Jurkat, Clone E6-1 (cell line): ENCODE measurements at places on chromosomes 6 and 20.

GRCh38 chr6:95576218-95576997 is 927 bp upstream of the MANEA start:
- DNase-seq, result peak; percentile 45

GRCh38 chr6:118638288-118638687 is 13.1 kb downstream of the CEP85L start:
- no peak for DNase-seq

- DNase-seq, result no peak
Measured at GRCh38 chr6:106568530-106568929, 60.8 kb downstream of the RTN4IP1 start.

GRCh38 chr6:110116258-110116657 is 63.2 kb downstream of the WASF1 start:
- no peak for DNase-seq

- DNase-seq, result no peak
Measured at GRCh38 chr6:103236923-103237322, 1622.8 kb downstream of the HACE1 start.

GRCh38 chr20:3653921-3654320 is 9.3 kb downstream of the GFRA4 start:
- no peak for DNase-seq

GRCh38 chr6:35454391-35455110 is 2.4 kb downstream of the FANCE start:
- no peak for DNase-seq

GRCh38 chr6:106516616-106517015 is 112.7 kb downstream of the RTN4IP1 start:
- no peak for DNase-seq

DNA sequence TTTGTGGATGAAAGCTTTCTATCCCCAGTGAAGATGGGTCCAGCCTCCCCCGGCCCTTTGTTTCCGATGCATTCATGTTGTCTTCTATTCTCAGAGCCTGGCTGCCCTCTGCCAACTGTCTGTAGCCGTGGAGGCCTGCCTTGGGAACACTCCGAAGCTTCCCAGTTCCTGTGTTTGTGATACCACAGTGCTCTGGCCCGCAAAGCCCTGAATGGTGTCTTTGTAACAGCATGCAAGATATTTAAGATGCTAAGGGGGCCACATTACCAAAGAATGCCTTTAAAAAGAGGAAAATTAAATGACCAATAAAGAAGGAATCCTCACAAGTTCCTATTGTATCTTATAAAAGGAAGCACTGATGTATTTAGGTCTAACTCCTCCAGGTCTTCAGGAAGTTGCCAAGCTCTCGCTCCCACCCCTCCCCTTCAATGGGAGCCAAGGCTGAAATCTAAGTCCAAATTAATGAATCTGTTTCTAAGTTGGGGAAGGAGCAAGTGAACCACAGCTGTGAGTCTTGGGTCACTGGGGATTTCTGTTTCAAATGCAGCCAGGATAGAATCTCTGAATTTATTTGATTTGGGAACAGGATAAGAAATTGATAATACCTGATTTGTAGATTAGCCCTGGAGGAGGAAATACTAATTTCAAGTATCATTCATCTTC is 596.1 kb downstream of the QKI start:
- DNase-seq, result no peak

DNA sequence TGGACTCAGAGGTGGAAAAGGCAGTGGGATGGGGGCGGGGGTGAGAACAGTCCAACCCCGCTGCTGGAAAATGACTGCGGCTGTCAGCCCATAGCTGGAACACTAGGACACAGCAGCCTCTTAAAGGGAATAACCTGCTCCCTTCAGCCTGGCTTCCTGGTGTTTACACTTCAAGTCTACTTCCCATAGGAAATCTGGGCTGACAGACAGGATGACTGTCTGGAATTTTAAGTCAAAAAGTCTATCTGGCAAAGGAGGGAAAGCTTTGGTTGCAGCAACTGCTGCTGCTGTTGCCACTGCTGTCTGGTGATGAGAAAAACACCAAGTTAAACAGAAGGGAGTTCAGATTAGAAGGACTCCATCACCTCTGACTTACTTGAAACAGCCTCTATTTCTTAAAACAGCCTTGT is 44.9 kb downstream of the TNFRSF21 start:
- DNase-seq, result no peak

- no peak for DNase-seq
Measured at GRCh38 chr6:21271428-21272155, 322.0 kb upstream of the SOX4 start.

- DNase-seq, result no peak
Measured at GRCh38 chr20:41170386-41171105, 33.2 kb downstream of the PLCG1 start.

GRCh38 chr20:884983-885952 is 30.9 kb downstream of the ANGPT4 start:
- no peak for DNase-seq

DNA sequence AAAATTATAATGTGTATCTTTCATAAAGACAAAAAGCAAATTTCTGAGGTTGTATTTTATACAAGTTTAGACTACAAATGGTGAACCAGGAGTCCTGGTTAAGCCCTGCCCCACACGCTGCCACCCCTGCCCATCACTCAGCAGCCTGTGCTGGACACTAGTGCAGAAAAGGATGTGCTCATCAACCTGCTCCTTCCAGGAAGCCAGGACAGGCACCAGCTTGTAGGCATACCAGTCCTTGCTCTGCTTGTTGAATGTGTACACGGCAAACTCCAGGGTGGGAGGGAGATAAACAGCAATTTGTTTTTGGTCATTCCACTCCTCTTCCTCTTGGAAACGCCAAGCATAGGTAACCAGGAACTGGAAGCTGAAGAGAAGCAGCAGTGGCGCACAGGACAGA is 18.1 kb downstream of the CST9L start:
- DNase-seq, result no peak

- DNase-seq, result no peak
Measured at GRCh38 chr6:125067552-125067951, 86.0 kb upstream of the TPD52L1 start.

DNA sequence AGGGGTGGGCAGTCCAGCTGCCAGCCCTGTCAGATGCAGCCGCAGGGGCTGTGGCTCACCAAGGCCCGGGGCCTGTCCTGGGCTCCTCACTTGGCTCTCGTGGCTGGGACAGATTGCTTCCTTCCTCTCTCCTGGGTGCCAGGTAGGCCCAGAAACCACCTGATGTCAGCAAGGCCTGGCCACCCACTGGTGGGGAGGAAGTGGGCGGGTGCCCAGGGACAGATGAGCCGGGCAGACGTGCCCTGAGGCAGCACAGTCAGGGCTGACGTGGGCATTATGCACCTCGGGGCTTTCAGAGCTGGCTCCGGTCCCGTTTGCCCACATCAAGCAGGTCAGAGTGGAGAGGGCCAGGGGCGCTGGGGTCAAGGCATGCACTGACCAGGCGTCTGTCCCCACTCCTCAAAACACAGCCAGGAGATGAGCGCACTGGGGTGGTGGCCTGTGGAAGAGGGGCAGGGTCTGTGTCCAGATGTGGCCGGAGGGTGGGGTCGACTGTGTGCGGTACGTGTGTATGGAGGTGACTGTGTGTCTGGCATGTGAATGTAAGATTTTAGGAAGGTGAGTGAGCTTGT is 133.2 kb upstream of the PTPN1 start:
- no peak for DNase-seq

DNA sequence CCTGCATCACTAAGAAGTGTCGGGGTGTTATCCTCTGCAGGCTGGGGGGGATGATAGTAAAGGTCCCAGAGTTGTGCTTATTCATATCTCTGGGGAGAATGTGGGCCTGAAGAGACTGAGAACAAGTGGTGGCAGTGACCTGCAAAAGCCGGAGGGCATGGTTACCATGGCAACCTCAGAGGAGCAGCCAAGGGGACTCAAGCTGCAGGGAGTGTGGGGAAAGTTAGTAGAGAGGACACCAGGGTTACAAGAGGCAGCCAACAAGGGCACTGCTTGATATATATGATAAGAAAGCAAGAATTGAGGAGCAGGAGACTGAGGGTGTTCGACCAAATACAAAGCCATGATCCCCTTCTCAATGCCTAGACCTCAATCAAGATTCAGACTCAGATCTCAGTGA is 46.1 kb downstream of the HLA-F start:
- no peak for DNase-seq

DNA sequence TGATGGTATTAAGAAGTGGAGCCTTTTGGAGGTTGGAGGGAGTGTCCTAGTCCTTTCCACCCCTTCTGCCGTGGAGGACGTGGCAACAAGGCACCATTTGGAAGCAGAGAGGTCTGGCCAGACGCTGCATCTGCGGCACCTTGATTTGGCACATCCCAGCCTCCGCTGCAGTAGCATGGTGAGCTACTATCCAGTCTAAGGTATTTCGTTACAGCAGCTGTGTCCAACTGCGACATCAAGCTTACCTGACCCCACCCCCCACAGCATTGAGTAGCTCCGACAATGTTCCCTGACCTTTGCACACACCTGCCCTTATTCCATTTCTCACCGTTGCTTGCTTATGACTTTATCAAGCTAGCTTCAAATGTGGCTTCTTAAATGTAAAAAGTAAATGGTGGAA is 29.8 kb upstream of the SYNJ2 start:
- no peak for DNase-seq

DNA sequence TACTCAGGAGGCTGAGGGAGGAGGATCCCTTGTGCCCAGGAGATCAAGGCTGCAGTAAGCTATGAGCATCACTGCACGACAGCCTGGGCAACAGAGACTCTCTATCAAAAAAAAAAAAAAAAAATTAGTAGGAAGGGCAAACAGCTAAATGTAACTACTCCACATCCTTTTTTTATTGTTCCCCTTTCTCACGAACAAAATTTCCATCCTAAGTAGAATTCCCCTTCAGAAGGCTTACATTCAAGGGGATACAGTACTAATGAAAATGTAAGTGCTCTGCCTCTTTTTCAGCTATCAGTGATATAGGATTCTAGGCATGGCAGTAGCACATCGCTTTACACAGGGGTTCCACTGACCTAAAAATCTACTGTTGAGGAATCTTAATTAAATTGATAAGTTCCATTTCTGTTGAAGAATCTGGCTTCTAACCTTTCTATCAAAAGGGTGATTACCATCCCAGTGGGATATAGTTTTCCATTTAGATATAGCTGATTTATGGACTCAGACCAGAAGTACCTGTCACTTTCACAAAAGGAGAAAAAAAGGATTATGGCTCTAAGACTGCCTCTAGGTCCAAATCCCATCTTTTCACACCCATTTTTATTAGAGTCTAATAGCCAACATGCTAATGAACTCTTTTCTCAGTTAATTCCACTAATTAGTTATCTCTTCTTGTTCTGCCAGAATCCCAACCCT is 2.6 kb downstream of the B4GALT5 start:
- DNase-seq, result no peak

DNA sequence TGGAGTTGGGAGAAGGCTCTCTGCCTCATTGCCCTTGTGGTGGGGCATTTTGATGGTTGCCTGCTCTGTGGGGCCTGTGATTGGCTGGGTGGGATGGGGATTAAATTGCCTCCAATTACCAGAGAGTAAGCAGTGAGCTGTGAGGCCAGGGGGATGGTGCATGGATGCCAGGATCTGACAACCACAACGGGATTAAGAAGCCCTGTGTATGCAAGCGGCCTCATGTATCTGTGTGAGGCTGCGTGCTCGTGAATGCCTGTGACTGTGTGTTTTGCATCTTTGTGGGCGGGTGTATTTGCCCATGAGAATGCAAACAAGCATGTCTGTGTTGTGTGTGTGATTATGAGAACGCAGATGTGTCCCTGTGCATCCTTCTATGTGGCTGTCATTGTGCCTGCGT is 46.1 kb downstream of the CD40 start:
- no peak for DNase-seq

GRCh38 chr20:61722146-61722678 is 343.5 kb downstream of the TAF4 start:
- no peak for DNase-seq

DNA sequence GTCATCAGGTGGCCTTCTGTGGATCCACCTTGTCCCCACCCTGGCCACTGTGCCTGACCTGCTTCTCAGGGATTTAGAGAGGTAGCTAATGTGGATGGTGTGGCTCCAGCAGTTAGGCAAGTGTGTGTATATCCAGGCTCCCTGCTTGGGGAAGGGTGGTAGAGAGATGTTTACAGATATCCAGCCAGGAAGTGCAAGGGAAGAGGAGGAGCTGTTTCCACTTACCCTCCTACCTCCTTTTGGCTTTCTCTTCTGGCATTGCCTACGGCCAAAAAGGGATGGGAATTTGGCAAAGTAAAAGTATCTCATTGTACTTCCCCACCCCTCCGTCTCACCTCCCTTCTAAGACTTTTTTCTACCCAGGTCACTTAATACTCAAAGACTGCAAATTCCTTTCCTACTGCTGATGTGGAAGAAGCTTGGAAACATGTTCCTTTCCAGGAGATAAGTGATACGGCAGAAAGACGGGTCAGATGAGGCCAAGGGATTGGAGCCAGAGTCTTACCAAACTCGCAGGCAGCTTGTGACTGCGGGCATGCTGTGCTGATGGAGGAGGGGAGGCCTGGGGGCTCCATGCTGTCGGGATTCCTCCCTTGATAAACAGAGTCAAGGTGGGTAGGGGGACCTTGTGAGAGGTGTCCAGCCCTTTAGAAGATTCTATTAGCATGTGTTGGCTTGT is 253.4 kb downstream of the PRL start:
- no peak for DNase-seq

GRCh38 chr6:16496210-16496609 is 257.8 kb downstream of the GMPR start:
- no peak for DNase-seq
